Melanocyte of skin (primary cell): ENCODE measurements at places on chromosomes 7 and 10. TPM values are rescaled to one million over a fixed set of nuclear protein-coding genes. Genes with fewer than 3 reads are reported as not detected.

MMP21 gene
- total RNA-seq, result under 0.01 TPM in 2 replicates

PLCE1 gene
- total RNA-seq, result under 0.01 and 0.46 TPM in 2 replicates

ELFN1 gene
- total RNA-seq, result 2.8 and 4.4 TPM in 2 replicates

LUC7L2 gene
- total RNA-seq, result 41.6 and 49.7 TPM in 2 replicates

AVPI1 gene
- 284 and 395 TPM in 2 replicates for total RNA-seq

C10orf67 gene
- 0.33 and 0.62 TPM in 2 replicates for total RNA-seq

CCDC7 gene
- total RNA-seq, result 5.5 and 7.6 TPM in 2 replicates

ELOVL3 gene
- total RNA-seq, result 0.34 TPM in 1 of 2 replicates, not detected in the other

ALOX5 gene
- not detected in 2 replicates for total RNA-seq

ENTPD1 gene
- total RNA-seq, result 0.67 and 1.7 TPM in 2 replicates

BTBD16 gene
- not detected in 2 replicates for total RNA-seq

CRYGN gene
- not detected in 2 replicates for total RNA-seq

ABCB4 gene
- 21.4 and 22.0 TPM in 2 replicates for total RNA-seq

UPK3BL1 gene
- 2.5 and 11.0 TPM in 2 replicates for total RNA-seq

ZNF248 gene
- 5.2 and 10.2 TPM in 2 replicates for total RNA-seq

SEMA3C gene
- 150 and 191 TPM in 2 replicates for total RNA-seq

LIPN gene
- not detected in 2 replicates for total RNA-seq

SEM1 gene
- total RNA-seq, result 10.3 and 34.9 TPM in 2 replicates

SGCE gene
- 43.4 and 82.5 TPM in 2 replicates for total RNA-seq

SEC61A2 gene
- 9.5 and 11.4 TPM in 2 replicates for total RNA-seq

INSYN2A gene
- not detected in 2 replicates for total RNA-seq

SLC39A12 gene
- under 0.01 and 0.69 TPM in 2 replicates for total RNA-seq

BEND7 gene
- total RNA-seq, result 1.7 and 4.4 TPM in 2 replicates

GATA3 gene
- total RNA-seq, result not detected in 2 replicates

SGPL1 gene
- total RNA-seq, result 40.0 and 42.9 TPM in 2 replicates

ATP6V0A4 gene
- total RNA-seq, result 14.8 and 21.8 TPM in 2 replicates

CHPF2 gene
- 32.6 and 34.9 TPM in 2 replicates for total RNA-seq

AUTS2 gene
- 9.6 and 10.0 TPM in 2 replicates for total RNA-seq

JMJD1C gene
- 43.7 and 72.7 TPM in 2 replicates for total RNA-seq

TMEM273 gene
- not detected in 2 replicates for total RNA-seq

GJD4 gene
- not detected in 2 replicates for total RNA-seq

ARHGAP21 gene
- 99.6 and 145 TPM in 2 replicates for total RNA-seq

CH25H gene
- total RNA-seq, result 0.67 and 0.93 TPM in 2 replicates

FFAR4 gene
- not detected in 2 replicates for total RNA-seq

UCMA gene
- not detected in 2 replicates for total RNA-seq

HOXA10 gene
- total RNA-seq, result 1.00 and 9.6 TPM in 2 replicates

CLDN3 gene
- not detected in 2 replicates for total RNA-seq

KCNMA1 gene
- 0.34 and 2.2 TPM in 2 replicates for total RNA-seq

ACTL6B gene
- total RNA-seq, result not detected in 2 replicates

SMKR1 gene
- not detected in 2 replicates for total RNA-seq

SUN3 gene
- total RNA-seq, result 0.67 TPM in 1 of 2 replicates, not detected in the other

NAT16 gene
- total RNA-seq, result not detected in 2 replicates

OR2A42 gene
- not detected in 2 replicates for total RNA-seq

ADAMTS14 gene
- under 0.01 and 1.5 TPM in 2 replicates for total RNA-seq

CCDC3 gene
- total RNA-seq, result not detected in 2 replicates

SOSTDC1 gene
- total RNA-seq, result 0.31 TPM in 1 of 2 replicates, not detected in the other

ZNF425 gene
- 1.3 and 1.5 TPM in 2 replicates for total RNA-seq

KLF14 gene
- total RNA-seq, result under 0.01 TPM in 1 of 2 replicates, not detected in the other

AHR gene
- 110 and 174 TPM in 2 replicates for total RNA-seq

MINDY3 gene
- total RNA-seq, result 34.0 and 41.0 TPM in 2 replicates
